ENCODE measurements at places on chromosomes 1 and 21.

DNA sequence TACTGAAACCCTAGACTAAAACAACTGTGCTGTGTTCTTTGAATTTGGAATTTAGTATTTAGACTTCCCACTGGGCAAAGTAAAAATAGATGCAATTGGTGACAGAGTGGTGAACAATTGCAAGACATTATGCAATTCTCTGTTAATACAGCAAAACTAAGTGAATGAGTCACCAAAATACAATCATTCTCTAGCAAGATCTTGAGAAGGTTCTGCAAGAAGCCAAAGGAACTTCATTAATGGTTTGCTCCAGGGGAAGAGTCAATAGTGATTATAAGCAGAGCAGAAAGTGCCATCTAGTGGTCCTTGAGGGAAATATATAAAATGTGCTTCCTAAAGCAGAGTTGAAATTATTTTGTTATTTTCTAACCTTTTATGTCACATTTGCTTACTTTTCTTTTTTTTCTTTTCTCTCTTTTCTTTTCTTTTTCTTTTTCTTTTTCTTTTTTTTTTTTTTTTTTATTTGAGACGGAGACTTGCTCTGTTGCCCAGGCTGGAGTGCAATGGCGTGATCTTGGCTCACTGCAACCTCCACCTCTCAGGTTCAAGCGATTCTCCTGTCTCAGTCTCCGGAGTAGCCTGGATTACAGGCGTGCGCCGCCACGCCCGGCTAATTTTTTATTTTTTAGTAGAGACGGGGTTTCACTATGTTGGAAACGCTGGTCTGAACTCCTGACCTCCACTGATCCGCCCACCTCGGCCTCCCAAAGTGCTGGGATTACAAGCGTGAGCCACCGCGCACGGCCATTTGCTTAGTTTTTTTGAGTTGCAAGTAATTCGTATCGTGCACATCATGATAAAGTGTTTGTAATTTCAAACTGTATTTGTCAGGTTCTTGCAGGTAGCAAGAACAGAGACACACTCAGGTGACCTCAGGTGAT is 99.2 kb downstream of the CTH start:
- H3K4me1 ChIP-seq, result no peaks in the 10 kb centered on the region
- no peaks in the 10 kb centered on the region for H3K27me3 ChIP-seq
- H3K4me3 ChIP-seq, result no peak overlapping the region
- no peaks in the 10 kb centered on the region for H3K36me3 ChIP-seq
- H3K27ac ChIP-seq, result no peak overlapping the region
- DNase-seq, result no peak

- DNase-seq, result no peak
- H3K4me1 ChIP-seq, result no peaks in the 10 kb centered on the region
- no peaks in the 10 kb centered on the region for H3K27me3 ChIP-seq
- H3K36me3 ChIP-seq, result peaks cover 35% of the 10 kb centered on the region
- H3K4me3 ChIP-seq, result no peak overlapping the region
Measured at GRCh38 chr1:48750109-48750508, 26.6 kb downstream of the BEND5 start.

- no peak for DNase-seq
- no peaks in the 10 kb centered on the region for H3K27me3 ChIP-seq
- no peak overlapping the region for H3K4me3 ChIP-seq
- peaks cover 33% of the 10 kb centered on the region for H3K4me1 ChIP-seq
Measured at GRCh38 chr1:162502928-162503327, 5.3 kb downstream of the UHMK1 start.

- no peaks in the 10 kb centered on the region for H3K27me3 ChIP-seq
- H3K4me3 ChIP-seq, result peak overlapping the region; percentile 39
- peak overlapping the region; percentile 79 for H3K27ac ChIP-seq
- H3K36me3 ChIP-seq, result no peaks in the 10 kb centered on the region
- H3K4me1 ChIP-seq, result peaks cover 49% of the 10 kb centered on the region
Measured at GRCh38 chr1:224503161-224504118, 68.8 kb upstream of the WDR26 start.

DNA sequence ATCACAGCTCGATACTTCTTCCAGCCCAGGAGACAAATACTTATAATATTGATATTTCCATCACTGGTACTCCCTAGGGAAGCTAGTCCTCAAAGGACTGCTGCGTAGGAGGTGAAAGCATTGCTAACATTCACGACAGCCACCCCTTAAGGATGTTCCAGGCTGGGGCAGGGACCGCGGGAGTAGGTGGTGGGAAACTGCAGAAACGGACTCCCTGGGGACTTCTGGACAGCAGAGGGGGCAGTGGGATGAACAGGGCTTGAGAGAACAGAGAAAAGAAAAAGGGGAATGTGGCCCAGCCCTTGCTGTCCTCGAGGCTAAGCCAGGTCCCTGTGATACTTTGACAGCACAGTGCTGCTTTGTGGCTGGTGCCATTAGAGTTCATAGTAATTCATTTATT is 108.0 kb downstream of the HMGB4 start:
- no peak overlapping the region for H3K4me3 ChIP-seq
- no peaks in the 10 kb centered on the region for H3K27me3 ChIP-seq

- no peaks in the 10 kb centered on the region for H3K27me3 ChIP-seq
- H3K4me1 ChIP-seq, result peaks cover 7% of the 10 kb centered on the region
- H3K27ac ChIP-seq, result no peak overlapping the region
- H3K36me3 ChIP-seq, result no peaks in the 10 kb centered on the region
Measured at GRCh38 chr1:197733324-197733723, 42.0 kb downstream of the DENND1B start.

GRCh38 chr21:28444557-28444956 is 548.1 kb downstream of the LTN1 start:
- no peaks in the 10 kb centered on the region for H3K36me3 ChIP-seq
- no peaks in the 10 kb centered on the region for H3K4me1 ChIP-seq
- H3K4me3 ChIP-seq, result no peak overlapping the region
- no peak overlapping the region for H3K27ac ChIP-seq
- DNase-seq, result no peak
